Fibroblast of skin of left biceps (primary cell): ENCODE measurements at places on chromosomes 16 and 17.

GRCh38 chr16:70746040-70746707 is 54.8 kb downstream of the VAC14 start:
- no peak for DNase-seq

GRCh38 chr17:72997559-72997958 is 94.9 kb downstream of the SLC39A11 start:
- no peak for DNase-seq

DNA sequence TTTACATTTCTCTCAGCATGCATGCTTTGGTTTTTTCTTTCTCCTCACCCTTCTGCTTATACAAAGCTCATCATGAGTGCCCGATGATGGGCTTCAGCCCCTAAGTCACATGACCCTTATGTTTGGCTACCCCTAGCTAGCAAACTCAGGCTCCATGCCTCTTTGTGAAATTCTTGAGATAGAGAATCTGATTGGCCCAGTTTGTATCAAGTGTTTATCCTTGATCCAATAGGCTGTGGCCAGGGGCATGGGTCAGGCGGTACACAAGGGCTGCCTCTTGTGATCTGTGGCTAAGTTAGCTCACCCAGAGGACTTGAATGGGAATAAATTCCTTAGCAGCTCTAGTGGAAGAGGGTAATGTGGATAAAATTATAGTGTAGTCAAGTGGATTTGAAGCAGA is 11.5 kb upstream of the TOX3 start:
- no peak for DNase-seq

DNA sequence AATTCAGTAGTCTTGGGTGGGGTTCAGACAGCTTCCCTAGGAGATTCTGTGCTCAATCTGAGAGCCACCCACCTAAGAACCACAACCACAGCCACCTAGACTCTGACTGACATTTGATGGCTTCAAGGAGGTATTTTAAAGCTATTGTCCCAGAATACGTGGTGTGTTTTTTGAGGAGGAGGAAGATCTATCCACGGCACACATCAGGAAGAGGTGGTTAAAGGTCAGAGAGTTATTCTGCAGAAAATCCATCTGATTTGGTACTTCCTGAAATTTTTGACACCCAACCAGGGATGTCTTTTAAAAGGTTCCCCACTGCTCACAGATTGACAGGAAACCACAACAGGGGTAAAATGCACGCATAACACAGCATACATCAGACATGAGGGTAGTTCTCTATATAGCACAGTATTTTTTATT is 25.1 kb downstream of the SMARCE1 start:
- DNase-seq = no peak

- DNase-seq = no peak
These were observed 17.7 kb downstream of the NCBP3 start for GRCh38 chr17:3828151-3828851.

- DNase-seq = no peak
These were observed 3.3 kb downstream of the DDX5 start for GRCh38 chr17:64502809-64503208.

DNA sequence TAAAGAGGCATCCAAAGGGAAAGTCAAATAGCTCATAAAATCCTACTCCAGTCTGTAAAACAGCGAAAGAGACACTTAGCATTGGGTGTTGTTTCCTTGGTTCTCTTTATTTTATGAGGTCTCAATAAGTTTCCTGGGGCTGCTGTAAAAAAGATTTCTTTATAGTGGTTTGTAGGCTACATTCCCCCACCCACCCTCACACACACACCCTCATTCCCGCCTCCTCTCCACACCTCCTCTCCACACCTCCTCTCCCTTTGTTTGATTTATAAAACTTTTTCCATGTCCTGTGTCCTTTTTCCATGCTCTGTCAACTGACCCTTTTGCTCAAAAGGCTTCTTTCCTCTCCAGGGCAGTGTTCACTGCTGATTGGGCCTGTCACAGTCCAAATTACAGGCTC is 178.9 kb upstream of the SOX9 start:
- no peak for DNase-seq

- no peak for DNase-seq
These were observed 474 bp downstream of the CLN3 start for GRCh38 chr16:28491230-28491969.

GRCh38 chr17:58032691-58033415 is 25.8 kb upstream of the SRSF1 start:
- no peak for DNase-seq

- DNase-seq = no peak
These were observed 8.9 kb upstream of the ZNF200 start for GRCh38 chr16:3243882-3244281.

- DNase-seq = no peak
These were observed 17.1 kb downstream of the ITGB4 start for GRCh38 chr17:75738218-75738802.

DNA sequence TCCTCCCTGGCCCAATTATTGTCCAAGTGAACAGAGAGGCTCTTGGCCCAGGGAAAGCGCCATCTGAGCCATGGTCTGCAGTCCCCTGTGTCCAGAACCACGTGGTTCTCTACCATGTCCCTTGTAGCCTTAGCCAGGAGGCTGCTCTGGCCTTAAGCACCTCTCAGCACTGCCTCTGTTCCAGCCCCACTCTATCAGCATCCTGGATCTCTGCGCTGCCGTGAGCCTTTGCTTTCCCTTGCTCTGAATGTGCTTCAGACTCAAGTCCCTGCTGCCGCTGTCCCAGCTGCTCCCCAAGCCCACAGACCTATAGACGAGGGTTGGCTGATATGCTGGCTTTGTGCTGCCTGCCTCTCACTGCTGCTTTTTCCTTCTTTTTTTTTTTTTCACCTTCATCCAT is 33.9 kb downstream of the CYB561 start:
- DNase-seq = no peak

DNA sequence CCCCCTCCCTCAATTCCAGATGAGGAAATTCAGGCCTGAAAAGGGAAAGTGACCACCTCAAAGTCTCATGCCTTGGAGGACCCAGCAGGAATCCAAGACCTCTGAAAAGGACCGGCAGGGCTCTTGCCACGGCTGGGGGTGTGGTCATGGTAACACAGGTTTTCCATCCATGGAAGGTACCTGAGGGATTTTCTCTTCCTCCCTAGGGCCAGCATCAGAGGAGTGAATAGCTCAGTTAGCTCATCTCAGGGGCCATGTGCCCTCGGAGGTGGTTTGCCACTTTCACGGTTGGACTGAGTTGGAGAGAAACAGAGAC is 1.3 kb downstream of the CIITA start:
- DNase-seq = no peak

GRCh38 chr16:72884037-72884436 is 163.9 kb downstream of the ZFHX3 start:
- DNase-seq = no peak

DNA sequence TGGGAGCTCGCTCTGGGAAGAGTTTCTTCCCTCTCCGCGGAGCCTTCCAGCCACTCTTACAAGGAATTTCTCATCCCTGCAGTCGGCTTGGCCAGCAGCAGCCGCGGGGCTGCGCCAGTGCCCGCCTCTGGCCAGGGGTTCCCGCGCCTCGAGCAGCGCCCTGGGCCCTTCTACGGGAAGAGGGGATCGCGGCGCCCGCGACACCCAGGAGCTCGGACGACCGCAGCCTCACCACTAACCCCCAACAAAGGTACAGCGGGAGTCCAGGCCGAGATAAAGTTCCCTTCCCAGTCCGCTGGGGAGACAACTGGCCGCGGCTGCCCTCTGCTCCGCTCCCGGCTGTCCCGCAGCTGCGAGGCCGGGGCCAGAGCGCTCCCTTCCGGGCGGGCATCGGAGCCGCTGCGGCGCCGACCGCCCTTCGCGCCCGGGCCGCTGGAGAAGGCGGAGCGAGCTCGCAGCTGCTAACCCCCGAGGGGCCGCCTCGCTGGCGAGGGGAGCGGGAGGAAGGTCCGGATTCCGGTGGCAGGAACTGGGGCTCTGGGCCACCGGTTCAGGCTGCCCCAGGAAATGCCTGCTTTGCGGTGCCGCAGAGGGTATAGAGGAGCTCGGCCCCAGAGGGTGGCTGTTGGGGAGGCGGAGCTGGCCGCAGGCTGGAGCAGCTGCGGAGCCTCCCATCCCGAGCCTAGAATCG is 3.6 kb upstream of the HS3ST3B1 start:
- no peak for DNase-seq

DNA sequence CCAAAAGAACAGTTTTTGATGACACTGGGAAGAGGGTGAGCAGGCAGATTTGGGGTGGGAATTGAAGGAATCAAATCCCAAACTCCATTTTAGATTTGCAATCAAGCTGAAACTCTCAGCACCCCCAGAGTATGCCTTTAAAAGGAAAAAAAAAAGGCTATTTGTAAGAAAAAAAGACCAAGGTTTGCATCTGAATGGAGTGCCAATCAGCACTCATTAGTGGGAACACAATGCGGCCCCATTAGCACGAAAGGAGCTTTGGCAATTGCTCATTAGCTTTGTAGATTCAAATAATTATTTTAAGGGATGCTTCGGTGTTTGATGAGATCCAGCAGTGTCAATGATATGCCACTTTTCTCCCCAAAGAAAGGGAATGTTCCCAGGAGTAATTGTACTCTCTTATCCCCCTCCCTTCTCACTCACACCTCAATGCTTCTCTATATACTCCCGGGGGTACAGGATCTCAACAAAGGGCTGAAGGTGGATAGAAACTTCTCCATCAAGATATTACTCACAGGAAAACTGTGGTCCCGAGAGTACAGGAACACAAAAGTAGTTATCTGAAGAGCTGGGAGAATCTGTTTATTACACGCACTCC is 32.2 kb downstream of the CHP2 start:
- no peak for DNase-seq

- DNase-seq = no peak
These were observed 368.9 kb downstream of the UTP18 start for GRCh38 chr17:51629232-51629631.

- DNase-seq = no peak
These were observed 35.8 kb downstream of the AKAP1 start for GRCh38 chr17:57120814-57121213.

DNA sequence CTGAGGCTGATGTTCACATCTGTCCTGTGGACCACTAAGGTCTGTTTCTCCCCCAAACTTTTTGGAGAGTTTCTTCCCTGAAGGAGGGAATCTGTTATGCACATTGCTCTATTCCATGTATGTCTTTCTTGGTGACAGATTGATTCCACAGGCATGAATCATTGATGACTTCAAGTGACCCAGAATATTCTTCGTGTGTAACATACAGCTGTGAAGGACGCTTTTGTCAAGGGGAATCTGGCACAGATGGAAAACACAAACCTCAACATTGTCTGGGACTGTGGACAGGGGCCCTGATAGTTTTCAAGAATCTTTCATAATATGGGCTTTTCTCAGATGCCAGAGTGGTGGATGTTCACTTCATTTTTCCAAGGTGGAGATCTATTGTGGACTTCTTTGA is 223.1 kb upstream of the MAF start:
- no peak for DNase-seq

DNA sequence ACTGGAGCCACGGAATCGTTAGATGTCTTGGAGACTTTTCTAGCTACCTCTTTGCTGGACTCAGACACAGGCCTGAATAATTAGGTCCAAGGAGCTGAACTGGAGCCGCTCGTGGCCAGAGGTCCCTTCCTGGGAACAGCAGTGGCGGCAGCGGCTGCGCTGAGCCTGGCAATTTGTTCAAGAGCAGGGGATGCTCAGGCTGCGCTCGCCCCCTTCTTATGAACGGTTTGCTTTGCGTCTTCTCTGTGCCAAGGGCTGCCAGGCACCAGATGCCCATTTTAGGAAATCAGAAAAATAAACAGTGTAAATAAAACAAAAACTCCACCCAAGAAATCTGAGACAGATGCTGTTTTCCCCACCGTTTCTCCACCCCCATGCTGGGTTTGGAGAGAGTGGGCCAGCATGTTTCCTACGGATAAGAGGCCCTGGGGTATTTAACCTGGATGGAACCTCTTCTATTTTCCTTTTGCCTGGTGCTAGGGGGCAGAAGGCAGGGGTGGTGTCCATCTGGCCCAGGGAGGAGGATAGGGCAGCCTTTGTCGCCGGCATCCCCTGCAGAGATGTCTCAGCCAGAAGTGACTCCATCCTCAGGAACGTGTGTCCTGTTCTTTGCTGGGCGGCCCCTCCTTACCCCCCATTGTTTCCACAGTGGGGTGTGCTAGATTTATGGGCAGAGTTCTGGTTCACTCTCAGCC is 163.4 kb downstream of the SEC14L1 start:
- no peak for DNase-seq

DNA sequence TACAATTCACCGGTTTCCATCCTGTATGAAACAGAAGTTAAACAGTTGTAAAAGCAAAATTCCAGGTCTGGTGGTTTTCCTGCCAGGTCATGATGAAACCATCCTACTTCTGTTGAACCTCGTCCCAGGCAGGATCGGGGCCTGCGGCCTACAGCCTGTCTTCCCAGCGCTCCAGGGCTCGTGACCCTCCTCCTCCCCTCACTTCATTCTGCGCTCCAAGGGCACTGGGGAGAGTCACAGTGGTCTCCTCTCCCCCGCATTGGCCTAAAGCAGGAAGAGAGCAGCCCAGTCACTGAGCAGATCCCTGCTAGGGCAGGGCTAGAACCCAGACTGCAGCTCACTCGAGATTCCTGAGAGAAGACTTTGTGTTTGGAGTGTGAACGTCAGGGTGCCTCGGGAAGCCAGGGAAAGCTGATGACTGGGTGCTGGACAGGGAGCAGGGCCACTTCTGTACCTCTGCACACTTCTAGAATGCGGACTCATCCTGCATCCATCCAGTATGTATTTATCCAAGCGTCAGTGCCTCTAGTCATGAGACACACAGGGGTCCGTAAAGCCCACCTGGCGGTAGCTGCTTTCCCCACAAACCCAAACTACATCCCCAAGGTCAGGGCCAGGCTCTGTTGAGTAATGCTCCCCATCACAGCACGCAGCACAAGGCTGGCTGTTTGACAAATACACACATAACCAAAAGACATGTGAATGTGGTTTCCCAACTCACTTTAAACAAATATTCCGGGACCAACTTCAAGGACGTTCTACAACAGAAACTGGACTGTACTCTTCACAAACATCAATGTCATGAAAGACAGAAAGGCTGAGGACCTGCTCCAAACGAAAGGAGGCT is 1.7 kb upstream of the ITGAE start:
- DNase-seq = peak; percentile 40

GRCh38 chr17:79006794-79007503 is 2.6 kb downstream of the CANT1 start:
- no peak for DNase-seq
